ENCODE measurements at places on chromosomes 3 and 15. TPM values are rescaled to one million over a fixed set of nuclear protein-coding genes. Genes with fewer than 3 reads are reported as not detected.

TRH gene
- not detected for total RNA-seq

NMB gene
- 4.5 TPM for total RNA-seq

INSYN1 gene
- total RNA-seq: 0.14 TPM

CHRM5 gene
- total RNA-seq: not detected

SLC6A20 gene
- total RNA-seq: not detected

ENTPD3 gene
- total RNA-seq: 0.13 TPM

MAP4 gene
- 190 TPM for total RNA-seq

SPSB4 gene
- under 0.01 TPM for total RNA-seq

METTL6 gene
- total RNA-seq: 38.2 TPM

ZPLD1 gene
- total RNA-seq: not detected

ZBTB38 gene
- total RNA-seq: 134 TPM

TRPM1 gene
- total RNA-seq: 0.27 TPM

UBE2Q2 gene
- 65.0 TPM for total RNA-seq

ATP10A gene
- under 0.01 TPM for total RNA-seq

PLS1 gene
- total RNA-seq: 2.4 TPM

TM4SF1 gene
- total RNA-seq: 906 TPM

BSN gene
- 0.13 TPM for total RNA-seq

AGBL1 gene
- not detected for total RNA-seq

SLC22A13 gene
- total RNA-seq: 0.22 TPM

NKTR gene
- total RNA-seq: 154 TPM

C3orf22 gene
- not detected for total RNA-seq

TPRG1 gene
- 0.13 TPM for total RNA-seq

CD276 gene
- 60.9 TPM for total RNA-seq

KBTBD12 gene
- not detected for total RNA-seq

SEMA3B gene
- total RNA-seq: 0.40 TPM

LYSMD2 gene
- 13.0 TPM for total RNA-seq

SLC28A2 gene
- total RNA-seq: not detected

SHQ1 gene
- 28.9 TPM for total RNA-seq

FSIP1 gene
- 0.50 TPM for total RNA-seq

ASB14 gene
- not detected for total RNA-seq

KCNMB2 gene
- not detected for total RNA-seq

ERC2 gene
- 2.8 TPM for total RNA-seq

LRRC3B gene
- total RNA-seq: not detected

CCR4 gene
- total RNA-seq: under 0.01 TPM

RPL39L gene
- total RNA-seq: 23.8 TPM

GOLGA8M gene
- total RNA-seq: not detected

RASSF1 gene
- 14.6 TPM for total RNA-seq

LRRC31 gene
- not detected for total RNA-seq

TIMP4 gene
- not detected for total RNA-seq

SLC27A2 gene
- total RNA-seq: not detected

IL17RD gene
- 2.5 TPM for total RNA-seq

CCDC33 gene
- not detected for total RNA-seq

KBTBD13 gene
- not detected for total RNA-seq
